ENCODE measurements at places on chromosomes 12 and 14.

- ATAC-seq, result no peak
These were observed 903 bp downstream of the PARPBP start for GRCh38 chr12:102120886-102121285.

DNA sequence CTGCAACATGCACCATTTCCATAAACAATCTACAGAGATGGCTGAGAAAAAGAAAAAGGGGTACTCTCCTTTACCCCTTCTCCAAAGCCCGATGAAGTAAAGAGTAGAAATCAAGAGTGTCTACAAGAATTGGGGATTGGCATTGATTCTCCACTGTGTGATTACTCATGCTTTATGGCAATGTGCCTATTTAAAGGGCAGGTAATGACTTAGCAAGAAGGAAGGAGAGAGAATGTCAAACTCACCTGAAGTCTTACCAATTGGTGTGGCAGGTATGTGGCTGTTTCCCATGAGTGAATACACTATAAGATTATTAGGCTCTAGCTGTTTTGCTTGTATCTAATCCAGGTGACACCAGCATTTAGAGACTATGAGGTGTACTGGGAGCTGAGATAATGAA lies 275.3 kb downstream of the CCER1 start:
- no peak for ATAC-seq

- peak; percentile 100 for ATAC-seq
These were observed 43.4 kb upstream of the CFAP54 start for GRCh38 chr12:96445691-96446583.

GRCh38 chr12:13613297-13613696 lies 368.1 kb downstream of the GRIN2B start:
- ATAC-seq, result no peak

DNA sequence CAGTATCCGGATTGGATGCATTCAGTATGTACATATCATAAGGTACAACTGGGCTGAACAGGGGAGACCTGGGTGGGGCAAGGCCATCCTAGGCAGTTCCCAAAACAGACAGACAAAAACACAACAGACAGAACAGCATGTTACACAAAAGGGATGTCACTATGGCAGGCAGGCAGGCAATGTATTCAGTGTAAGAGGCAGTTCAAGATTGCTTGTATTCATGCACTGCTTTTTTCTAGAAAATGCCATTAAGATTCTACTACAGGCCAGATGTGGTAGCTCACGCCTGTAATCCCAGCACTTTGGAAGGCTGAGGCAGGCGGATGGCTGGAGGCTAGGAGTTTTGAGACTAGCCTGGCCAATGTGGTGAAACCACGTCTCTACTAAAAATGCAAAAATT lies 3.5 kb downstream of the TBPL2 start:
- no peak for ATAC-seq

DNA sequence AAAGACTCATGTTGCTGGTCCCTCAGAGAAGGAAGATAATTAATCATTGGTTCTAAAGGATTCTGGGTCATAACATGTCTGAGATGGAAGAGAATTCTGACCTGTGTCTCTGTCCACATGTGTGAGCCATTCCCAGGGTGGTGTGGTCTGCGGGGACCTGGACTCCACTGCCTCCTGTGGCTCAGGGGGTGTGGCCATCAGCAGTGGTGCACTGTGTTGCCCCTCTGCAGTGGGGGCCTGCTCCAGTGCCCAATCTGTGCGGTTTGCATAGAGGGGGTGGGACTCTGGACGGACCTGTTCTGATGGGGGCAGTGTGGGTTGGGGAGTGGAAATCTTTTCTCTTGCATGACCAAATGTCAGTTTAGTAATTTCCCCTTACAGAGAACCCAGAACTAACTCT lies 13.5 kb downstream of the KRT85 start:
- no peak for ATAC-seq

DNA sequence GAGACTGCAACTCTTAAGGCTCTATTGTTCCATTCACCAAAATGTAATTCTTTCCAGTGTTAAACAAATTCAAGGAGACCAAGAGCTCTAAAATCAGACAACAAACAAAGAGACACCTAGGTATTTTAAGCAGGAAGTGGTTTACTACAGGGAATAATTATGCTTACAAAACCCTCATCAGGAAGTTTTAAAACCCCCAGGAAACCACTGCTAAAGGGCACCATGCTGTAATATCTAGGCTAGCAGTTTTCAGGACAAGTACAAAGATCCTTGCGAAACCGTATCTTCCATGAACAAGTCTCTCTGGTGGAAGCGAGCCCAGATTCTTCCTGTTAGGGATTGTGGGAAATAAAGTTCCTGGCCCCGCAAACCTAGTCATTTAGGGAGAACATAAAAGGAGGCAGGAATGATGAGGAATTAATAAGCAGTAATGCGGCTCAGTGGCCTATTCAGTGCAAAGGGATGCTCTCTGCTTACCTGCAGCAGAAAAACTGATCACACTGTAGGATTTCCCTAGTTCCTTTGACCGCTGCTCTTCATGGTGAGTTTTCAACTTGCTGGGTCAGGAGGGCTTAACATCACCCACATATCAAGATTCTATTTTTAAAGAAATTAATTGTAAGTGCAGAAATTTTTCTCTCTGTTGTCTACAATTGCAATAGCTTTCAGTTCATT lies 42.8 kb downstream of the ACSM4 start:
- ATAC-seq, result no peak

DNA sequence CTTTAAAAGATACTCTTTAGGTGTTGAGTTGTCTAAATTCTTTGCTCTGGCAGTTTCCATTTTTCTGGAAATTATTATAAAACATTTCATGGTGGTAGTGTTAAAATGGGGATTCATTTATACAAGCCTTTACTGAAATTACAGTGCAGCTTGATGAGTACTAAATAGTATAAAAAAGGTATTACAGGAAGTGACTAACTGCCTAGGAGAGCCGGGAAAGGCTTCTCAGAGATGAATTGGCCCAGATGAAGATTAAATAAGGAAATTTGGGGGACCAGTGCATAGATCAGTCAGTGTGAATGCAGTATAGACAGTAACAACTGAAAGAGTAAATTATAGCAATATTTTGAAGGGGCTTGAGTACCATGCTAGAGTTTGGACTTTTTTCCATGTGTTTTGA lies 7.5 kb downstream of the PSMA6 start:
- no peak for ATAC-seq

- ATAC-seq, result no peak
These were observed 134.2 kb downstream of the KCNK10 start for GRCh38 chr14:88188745-88189416.

DNA sequence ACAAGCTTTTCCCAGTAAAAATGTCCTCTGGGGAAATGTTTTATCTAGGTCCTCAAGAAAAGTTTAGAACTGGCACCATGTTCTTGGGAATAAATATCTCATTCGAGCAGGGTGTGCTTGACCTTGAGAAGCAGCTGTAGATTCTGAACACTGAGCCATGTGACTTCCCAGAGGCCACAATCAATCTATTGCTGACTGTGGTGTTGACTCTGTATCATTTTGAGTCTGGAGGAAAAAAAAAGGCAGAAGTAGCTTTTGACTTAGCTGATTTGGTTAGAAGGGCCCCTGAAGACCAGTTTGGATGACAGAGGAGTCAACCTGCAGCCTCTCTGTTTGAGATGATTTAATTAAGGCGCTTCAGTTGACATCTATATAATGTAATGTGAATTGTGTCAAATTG lies 592.4 kb upstream of the SEL1L start:
- no peak for ATAC-seq

- no peak for ATAC-seq
These were observed 176.8 kb upstream of the FOXG1 start for GRCh38 chr14:28589792-28590191.

- ATAC-seq, result peak; percentile 3
These were observed 757 bp downstream of the SLC25A3 start for GRCh38 chr12:98594050-98594835.

DNA sequence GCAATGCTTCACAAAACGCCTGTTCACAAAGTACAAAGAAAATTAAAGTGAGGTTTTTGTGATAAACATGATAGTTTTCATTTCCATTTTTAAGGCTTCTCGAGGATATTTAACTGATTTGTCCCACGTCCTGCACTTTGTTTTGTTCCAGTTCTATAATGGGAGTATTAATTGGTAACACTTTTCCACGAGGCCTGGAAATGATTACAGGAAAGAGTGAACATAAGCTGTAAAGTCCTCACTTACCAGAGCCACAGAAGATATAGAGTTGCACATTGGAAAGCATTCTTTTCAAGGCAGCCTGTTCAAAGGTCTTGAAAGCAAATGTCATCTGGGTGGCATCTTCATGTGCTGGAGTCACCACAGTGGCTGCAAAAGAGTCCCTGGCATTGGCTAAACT lies 1236.6 kb downstream of the BCL11B start:
- ATAC-seq, result no peak

- ATAC-seq, result no peak
These were observed 57.3 kb downstream of the FBRSL1 start for GRCh38 chr12:132547205-132547740.

DNA sequence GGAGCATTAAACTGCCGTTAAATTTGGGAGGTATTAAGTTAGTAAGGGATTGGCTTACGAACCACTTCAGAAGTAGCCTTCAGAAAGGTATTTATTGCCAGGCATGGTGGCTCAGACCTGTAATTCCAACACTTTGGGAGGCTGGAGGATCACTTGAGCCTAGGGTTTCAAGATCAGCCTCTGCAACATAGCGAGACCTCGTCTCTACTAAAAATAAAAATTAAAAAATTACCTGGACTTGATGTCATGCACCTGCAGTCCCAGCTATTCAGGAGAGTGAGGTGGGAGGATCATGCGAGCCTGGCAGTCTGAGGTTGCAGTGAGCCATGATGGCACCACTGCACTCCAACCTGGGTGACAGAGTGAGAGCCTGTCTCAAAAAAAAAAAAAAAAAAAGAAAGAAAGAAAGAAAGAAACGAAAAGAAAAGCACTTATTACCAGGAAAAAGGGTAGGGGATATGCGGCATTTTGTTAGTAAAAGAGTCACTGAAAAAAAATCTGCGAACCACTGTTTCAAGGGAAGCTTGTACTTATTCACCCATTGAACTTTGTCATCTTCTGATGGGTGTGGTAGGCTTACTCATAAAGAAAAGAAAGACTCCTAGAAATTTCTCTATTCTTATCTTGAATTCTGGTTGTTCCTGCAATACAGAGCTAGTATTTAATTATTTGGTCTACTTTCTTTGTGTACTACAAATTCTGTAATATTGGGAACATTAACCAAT lies 33.6 kb upstream of the PLEKHA5 start:
- ATAC-seq, result no peak

- no peak for ATAC-seq
These were observed 178.0 kb downstream of the GRIP1 start for GRCh38 chr12:66500841-66501240.

DNA sequence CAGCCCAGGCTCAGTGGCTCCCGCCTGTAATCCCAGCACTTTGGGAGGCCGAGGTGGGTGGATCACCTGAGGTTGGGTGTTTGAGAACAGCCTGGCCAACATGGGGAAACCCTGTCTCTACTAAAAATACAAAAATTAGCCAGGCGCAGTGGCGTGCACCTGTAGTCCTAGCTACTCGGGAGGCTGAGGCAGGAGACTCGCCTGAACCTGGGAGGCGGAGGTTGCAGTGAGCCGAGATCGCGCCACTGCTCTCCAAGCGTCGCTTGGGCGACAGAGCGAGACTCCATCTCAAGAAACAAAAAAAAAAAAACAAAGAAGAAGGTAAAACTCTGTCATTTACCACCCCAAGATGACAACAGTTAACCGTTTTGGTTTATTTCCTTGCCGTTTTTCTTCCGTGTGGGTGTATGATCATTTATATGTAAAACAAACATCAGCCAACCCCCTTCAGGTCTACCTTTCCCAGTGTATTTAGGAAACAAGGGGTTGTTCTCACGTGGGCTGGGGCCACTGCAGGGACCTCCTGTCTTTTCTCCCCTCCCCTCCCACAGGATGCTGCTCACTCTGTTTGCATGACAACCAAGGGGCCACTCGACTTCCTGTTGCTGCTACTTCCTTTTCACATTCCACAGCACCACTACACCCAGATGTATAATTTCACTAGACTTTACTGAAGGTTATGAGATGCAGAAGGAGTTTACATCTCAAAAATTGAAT lies 13.6 kb downstream of the TTC9 start:
- peak; percentile 83 for ATAC-seq

DNA sequence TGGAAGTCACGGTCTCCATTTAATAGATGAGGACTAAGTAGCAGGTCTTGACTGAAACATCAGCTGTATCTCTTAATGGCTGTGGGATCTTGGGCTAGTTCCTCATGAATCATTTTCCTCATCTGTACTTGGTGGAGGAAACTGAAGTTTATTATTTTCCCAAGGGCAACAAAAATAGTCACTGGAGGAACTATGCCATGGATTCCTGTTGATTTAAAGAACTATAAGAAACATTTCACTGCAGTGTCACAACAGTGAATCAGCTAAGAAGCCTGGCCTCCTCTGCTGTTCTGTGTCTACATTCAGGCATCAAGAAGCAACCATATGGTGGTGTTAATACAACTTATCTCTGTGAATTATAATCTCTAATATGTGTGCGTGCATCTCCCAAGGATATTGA lies 200.5 kb downstream of the STXBP6 start:
- ATAC-seq, result no peak

DNA sequence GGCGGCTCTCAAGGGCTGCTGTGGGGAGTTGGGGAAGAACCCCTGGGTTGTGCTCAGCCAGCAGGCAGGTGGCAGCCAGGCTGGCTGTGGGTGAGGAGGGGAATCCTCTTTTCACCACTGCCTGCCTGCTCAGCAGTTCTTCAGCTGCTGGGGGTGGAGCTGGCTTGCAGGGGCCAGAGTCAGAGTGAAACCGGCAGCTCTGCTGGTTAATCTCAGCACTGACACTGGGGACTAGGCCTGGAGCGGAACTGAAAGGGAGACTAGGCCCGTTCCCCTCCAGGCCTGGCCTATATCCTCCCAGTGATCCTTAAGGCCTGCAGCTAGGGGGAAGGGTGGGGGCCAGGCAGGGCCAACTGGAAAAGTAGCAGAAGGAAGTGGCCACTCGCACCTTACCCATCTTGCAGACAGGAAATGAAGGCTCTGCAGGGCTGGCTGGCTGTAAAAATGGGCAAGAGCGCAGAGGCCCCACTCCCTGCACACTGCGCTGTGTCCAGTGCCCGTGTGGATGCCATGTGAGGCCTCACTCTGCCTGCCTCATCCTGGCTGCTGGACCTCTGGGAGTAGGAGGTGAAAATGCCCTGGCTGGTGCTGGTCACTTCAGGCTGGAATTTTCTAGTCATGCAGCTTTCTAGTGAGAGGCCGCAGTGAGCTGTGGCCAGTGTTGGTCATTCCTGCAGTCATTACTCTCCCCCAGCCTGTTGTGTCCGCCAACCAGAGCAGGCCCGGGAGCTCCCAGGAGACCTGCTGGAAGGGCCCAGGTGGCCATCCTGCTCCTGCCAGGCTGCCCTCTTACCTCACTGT lies 39.4 kb downstream of the SH2B3 start:
- ATAC-seq, result peak; percentile 94

- ATAC-seq, result peak; percentile 86
These were observed 57.9 kb upstream of the GPR68 start for GRCh38 chr14:91302391-91302790.

DNA sequence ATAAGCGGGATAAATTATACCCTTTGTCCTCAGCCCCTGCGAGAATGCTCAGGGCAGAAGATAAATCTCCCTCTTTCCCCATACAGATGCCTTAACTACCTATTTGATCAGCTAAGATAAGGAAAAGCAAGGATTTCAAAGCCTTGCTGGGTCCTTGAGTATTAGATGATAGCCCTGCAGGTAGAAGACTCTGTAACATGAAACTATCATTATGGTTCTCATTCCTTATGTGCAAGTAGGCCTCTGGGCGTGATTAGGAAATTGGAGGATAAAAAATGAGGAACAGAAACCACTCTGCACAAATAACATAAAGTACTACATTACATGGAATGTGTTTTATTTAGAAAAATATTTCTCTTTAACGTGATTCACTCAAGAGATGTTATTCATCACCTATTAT lies 14.5 kb upstream of the WDR89 start:
- ATAC-seq, result no peak

GRCh38 chr12:72677139-72677538 lies 405.0 kb downstream of the TRHDE start:
- ATAC-seq, result no peak
